Activated CD4-positive, alpha-beta T cell treated with anti-CD3 and anti-CD28 coated beads for 24 hours (primary cell): ENCODE measurements at places on chromosomes 7 and 10.

DNA sequence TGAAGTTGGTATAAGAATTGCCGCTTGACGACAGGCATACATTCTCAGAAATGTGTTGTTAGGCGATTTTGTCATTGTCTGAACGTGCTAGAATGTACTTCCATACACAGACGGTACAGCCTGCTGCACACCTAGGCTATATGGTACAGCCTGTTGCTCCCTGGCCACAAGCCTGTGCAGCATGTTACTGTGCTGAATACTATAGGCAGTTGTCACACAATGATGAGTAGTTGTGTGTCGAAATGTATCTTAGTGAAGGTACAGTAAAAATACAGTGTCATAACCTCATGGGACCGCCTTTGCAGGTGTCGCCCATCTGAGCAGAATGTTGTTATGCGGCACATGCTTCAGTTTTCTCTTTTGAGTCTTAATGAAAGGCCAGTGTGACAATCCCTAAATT lies 66.5 kb downstream of the SHH start:
- DNase-seq, result no peak

- no peak for DNase-seq
Measured at GRCh38 chr7:22587322-22587721, 87.3 kb upstream of the STEAP1B start.

DNA sequence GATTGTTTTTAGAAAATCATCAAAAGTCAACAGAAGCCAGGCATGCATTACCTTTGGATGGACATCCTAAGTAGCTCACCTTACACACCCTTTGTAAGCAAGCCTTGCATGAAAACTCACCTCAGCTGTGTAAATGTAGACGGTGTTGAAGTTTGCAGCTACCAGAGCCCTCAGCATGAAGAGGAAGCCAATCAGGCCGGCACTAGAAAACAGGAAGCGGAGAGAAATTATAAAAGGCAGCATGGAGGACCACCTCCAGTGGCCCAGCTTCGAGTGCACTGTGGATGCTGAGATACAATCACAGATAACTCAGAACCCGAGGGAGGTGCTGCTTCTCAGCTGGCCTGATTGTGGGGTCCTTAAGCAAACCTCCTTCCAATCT lies 75.3 kb downstream of the SVOPL start:
- no peak for DNase-seq

DNA sequence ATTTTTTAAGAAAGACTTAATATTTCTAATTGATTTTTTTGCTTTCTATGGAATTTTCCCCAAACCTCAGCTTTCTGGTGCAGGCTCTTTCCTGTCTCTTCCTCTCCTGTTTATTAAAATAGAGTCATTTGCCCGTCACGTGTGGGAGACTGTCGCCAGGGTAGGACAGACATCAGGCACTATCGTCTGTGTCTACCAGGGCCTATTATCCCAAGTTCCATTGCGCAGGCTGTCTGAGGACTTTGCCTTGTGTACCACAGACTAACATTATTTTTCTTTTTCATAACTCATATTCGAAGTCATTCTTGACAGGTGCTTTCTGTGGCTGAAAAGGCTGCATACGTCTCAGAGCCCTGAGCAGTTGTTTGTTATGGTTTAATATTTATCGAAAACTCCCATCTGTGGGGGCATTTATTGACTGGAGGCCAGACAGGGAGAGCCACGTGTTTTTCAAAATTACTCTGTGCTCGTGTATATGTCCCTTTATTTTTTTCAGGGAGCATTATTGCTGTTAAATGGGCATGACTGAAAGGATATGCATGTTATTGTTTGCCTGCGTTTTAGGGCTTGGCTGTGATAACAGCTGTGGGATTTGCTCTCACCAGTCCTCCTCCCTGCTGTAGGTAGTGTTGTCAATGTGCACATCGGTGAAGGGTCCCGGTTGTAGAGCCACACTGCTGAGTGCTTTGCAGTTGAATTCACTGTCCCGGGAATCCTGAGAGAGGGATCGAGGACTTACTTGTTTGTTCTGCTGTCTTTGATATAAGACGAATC lies 89.8 kb downstream of the CAMK1D start:
- no peak for DNase-seq

DNA sequence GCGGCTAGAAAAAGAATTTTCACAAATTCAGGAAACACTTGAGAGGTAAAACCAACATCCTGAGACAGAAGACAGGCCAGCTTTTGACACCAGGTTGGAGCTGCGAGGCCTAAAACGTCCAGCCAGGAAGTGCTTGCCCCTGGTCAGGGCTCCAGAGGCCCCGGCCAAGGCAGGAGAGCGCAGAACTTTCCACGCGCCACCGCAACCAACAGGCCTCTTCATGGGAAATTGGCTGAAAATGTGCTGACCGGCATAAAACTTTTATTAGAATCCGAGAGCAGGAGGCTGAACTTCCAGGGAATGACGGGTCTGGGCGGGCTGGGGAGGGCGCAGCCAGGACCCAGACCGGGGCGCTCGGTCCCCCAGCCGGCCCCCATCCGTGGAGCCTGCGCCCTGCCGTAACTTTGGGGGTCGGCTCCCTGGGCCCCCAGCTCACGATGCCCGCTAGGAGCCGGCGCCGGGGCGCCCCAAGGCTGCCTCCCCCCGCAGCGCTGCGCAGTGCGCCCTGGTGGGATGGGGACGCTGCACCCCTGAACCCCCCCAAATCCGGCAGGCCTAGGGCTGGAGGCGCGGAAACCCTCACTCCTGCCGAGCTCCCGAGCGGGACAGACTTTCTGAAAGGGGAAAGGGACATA lies 414.0 kb upstream of the MKI67 start:
- DNase-seq, result no peak

- no peak for DNase-seq
Measured at GRCh38 chr10:17835688-17836087, 26.5 kb downstream of the MRC1 start.

DNA sequence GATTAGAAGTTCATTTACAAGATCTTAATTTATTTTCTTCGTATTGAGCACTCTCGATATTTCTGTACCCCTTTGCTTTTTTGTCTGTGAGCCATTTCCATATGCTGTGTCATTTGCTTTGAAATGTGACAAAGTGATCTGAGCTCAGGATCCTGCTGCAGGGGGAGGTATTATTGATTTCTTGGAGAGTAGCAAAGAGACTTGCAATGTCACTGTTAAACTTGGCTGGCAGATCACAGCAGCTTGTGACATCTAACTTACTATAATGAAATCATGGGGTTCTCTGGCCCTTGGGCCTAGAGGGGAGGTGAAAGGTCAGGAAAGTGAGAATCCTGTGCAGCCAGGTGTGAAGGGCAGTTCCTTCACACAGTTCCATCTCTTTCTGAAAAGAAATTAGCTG lies 923.4 kb downstream of the REEP3 start:
- no peak for DNase-seq

- no peak for DNase-seq
Measured at GRCh38 chr7:134434701-134435100, 24.2 kb downstream of the AKR1B1 start.

DNA sequence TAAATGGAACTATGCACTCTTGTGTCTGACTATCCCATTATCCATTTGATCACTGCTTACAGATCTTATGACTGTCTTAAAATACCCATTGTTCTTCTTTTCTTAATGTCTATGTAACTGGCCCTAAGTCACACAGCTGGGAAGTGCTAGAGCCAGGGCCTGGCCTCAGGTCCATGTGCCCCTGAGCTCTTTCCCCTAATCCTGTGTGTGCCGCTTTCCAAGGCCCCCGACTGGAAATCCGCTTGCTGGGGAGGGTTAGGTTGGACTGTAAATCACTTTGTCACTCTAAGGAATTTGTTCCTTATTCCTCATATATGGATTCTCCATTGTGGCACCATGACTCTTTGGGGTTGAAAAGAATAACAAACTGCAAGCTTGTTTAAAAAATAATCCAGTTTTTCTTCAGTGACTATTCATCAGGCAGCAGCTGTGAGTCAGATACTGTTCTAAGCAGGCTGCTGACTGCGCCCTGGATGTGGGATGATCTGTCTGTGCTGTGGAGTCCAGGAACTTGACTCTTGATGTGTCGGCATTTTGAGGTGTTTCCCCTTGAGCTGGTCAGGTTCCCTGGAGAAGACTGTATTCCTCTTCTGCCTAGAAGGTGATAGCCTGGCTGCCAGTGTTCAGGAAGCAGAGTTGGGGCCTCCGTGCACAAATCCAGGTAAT lies 236.3 kb downstream of the SDK1 start:
- no peak for DNase-seq

- DNase-seq, result no peak
Measured at GRCh38 chr7:85196696-85197095, 9.8 kb upstream of the SEMA3D start.
